Stimulated activated CD4-positive, alpha-beta T cell treated with anti-CD3 and anti-CD28 coated beads, Interleukin-2, amount 100 ng/mL, for 48 hours (primary cell): ENCODE measurements at places on chromosomes 7 and 10.

DNA sequence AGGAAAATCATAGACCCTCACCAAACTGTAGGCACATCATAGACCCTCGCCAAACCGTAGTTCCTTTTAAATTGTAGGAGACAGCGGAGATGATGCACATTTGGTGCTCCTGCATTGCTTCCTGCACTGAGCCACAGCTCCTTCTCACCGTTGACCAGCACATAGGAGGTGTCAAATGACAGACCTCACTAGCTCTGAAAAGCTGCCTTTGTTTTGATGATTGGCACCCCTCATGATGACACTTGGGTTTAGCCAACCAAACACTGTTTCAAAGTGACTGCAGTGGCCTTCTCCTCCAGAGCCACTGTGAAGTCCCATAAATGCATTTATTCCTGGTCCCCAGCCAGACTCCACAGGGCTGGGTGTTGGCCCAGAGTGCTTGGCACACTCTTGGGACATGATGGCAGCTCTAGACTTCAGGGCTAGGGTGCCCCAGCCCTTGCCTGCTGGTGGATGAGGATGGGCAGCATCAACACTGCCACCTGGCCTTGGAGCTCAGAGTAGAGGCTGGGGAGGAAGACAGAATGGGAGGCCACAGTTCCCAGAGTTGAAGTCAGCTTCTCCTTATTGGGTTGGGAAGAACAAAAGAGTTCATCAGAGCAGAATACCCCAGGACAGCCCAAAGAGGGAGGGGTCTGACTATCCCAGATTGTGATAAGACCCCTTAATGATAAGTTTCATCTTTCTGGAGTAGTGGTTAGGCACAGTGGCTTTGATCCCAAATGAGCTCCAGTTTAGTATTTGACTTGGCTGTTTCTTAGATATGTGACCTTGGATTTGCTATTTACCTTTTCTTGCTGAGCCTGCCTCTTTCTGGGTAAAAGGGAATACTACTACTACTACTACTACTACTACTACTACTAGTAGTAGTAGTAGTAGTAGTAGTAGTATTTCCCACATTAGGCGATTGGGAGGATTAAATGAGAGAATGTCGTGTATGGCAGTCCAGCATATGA lies 75.3 kb downstream of the MTPN start:
- no peak for DNase-seq

DNA sequence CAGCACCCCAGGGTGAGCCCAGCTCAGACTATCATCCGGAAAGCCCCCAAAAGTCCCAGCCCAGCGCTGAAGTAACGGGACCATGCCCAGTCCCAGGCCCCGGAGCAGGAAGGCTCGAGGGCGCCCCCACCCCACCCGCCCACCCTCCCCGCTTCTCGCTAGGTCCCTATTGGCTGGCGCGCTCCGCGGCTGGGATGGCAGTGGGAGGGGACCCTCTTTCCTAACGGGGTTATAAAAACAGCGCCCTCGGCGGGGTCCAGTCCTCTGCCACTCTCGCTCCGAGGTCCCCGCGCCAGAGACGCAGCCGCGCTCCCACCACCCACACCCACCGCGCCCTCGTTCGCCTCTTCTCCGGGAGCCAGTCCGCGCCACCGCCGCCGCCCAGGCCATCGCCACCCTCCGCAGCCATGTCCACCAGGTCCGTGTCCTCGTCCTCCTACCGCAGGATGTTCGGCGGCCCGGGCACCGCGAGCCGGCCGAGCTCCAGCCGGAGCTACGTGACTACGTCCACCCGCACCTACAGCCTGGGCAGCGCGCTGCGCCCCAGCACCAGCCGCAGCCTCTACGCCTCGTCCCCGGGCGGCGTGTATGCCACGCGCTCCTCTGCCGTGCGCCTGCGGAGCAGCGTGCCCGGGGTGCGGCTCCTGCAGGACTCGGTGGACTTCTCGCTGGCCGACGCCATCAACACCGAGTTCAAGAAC lies 1.1 kb downstream of the VIM start:
- peak; percentile 46 for DNase-seq

- no peak for DNase-seq
Measured at GRCh38 chr7:44289341-44290251, 35.8 kb downstream of the CAMK2B start.

- no peak for DNase-seq
Measured at GRCh38 chr7:159084069-159084801, 60.4 kb downstream of the VIPR2 start.

DNA sequence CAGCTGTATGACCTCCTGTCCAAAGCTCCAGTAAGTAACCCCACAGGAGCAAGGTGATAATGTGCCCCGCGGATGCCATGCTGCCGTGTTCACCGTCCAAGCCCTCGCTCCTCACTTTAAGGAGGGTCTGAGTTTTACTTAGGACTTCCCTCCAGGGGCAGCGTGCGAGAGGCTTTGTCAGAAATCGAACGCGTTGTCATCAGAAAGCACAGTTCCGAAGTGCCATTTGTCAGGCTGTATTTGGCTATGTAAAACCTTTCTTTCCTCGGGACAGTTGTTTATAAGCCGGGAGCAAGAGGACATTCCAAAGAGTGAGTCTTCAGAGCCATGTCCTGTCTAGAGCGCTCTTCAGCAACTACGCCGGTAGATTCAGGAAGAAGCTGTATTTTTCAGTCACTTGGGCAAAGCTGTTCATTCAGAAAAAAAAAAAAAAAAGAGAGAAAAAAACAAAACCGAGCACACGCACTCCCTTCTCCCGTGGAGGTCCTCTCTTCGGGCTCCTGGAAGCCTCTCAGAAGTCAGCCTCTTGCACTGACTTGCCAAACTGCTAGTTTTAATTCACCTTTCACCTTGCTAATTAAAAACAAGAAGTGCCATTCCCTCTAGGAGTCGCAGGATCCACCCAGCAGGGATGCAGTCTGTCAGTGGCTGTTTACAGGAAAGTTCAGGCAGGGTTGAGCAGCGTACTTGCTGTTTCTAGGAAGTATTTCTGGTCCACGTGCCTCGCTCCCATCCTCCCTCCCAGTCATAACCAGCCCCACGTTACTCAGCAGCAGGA lies at the start of gene SEMA3E:
Gene SEMA3E, minus strand, starts transcription at position 676 of the 778 bp plus-strand sequence.
- DNase-seq = no peak

DNA sequence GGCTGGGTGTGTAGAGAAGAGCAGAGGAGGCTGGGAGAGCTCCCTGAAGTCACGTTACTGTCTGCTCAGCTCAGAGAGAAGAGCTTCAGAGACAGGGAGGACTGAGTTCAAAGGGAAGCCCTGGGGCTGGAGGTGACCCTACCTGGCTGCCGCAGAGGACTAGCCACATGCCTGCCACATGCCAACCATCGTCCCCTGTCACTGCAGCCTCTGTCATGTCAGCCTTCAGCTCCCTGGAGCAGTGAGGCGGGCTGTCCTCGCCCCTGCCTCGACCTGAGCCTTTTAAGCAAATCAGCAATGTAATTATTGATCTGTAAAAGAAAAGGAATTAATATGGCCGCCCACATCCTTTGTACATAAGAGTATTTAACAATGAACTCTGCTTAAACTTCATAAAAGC lies 89.3 kb upstream of the RET start:
- no peak for DNase-seq

GRCh38 chr10:8054494-8055407 lies at the start of gene GATA3:
GATA3 (plus strand) TSS chr10:8054688; CDS start chr10:8055656, 968 bp downstream.
- DNase-seq = peak; percentile 72

- DNase-seq = no peak
Measured at GRCh38 chr10:116490028-116490662, 55.6 kb upstream of the PNLIP start.

GRCh38 chr10:29860166-29860565 lies 199.2 kb downstream of the JCAD start:
- no peak for DNase-seq

GRCh38 chr7:818031-818699 lies 14.1 kb upstream of the SUN1 start:
- no peak for DNase-seq

DNA sequence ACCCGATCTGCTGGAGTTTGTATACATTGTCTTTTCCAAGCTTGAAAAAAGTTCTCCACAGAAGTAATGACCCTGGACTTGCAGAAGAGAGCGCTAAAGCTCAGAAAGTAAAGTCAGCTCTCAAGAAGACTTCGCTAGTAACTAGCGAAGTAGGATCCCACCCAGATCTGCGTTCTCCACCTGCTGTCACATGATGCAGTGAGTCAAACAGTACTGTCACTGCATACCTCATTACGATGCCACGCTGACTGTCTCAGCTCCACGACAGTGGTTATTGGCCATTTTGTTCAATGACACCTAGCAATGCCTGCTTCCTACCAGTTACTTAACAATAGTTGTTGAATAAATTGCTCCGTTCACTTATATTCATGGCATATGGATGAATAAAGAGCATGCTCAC lies 29.7 kb upstream of the SEC61G start:
- peak; percentile 10 for DNase-seq

- DNase-seq = no peak
Measured at GRCh38 chr10:51760864-51761640, 61.7 kb upstream of the CSTF2T start.

DNA sequence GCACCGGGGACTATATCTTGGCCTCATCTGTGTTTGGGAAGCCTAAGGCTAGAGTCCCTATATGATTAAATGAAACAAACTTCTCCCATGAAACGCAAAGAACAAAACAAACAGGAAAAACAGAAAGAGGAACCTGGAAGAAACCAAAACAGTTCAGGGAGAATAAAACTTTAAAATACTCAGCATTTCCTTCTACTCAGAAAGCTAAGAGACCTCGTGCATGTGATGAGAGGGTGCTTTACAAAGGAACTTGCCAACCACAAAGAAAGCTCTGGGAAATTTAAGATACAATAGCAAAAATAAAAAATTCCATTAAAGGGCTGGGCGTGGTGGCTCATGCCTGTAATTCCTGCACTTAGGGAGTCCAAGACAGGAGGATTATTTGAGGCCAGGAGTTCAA lies 6.9 kb downstream of the PILRA start:
- DNase-seq = no peak

DNA sequence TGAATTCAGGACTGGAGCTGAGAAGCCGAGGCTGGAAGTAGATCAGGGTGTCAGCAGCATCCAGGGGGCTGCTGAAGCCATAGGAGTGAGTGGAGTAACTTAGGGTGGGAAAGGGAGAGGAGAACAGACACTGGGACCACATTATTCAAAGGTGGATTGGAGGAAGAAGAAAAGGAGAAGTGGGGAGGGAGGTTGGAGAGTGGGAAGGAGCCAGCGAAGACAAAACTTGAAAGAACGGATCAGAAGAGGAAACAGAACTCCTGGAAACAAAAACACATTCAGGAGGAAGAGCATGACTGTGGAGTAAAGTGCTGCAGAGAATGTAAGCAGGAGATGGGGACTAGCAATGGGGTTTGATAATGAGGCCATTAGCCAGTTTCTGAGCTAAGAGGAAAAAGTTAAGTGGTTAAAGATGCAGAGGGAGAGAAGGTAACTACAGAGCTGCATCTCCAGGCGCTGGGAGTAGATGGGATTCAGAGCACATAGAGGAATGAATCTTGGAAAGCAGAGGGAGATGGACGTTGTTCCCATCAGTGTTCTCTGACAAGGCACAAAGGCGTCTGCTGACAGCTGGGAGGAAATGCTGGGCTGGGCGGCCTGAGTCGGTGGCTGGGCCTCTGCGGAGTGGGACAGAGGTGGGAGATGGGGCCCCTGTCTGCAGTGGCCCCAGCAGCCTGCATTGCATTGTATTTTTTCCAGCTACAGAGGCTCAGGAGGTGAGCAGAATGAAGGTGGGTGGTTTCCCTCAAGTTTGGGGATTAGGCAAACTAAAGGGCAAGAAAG lies 63.1 kb upstream of the LEP start:
- no peak for DNase-seq

DNA sequence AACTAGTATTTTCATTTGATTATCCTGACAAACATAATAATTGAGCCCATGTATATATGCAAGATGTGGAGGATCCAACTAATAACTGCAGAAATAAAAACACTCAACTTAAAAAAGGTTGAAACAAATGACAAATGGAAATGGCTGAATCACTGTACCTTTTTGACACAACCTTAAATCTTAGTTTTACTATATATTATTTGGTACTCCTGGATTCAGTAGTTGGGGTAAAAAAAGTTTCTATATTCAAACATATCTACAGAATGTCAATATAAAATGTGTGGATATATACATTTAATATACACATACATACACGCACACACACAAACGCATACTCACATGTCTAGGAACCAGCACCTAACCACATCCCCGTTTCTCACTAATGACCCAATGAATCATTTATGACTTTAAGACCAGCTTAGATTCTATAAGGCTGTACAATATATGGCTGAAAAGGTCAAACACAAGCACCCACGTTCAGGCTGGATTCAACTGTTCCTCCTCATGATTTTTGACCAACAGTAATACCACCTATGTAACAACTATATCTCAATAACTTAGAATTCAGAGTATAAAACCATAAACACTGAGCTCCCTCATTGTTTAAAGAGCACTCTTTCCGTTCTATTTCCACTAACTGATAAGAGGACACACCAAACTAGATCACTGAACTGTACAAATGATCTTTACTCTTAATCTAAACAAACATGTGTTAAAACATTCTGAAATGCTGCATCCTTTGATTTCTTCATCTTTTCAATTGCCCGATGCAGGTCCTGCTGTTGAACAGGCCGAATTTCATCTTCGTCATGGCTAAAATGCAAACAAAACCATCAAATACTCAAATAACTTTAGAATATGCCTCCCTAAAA lies 63.8 kb downstream of the ATAD1 start:
- no peak for DNase-seq

GRCh38 chr10:114337510-114338462 lies 66.5 kb downstream of the AFAP1L2 start:
- no peak for DNase-seq

DNA sequence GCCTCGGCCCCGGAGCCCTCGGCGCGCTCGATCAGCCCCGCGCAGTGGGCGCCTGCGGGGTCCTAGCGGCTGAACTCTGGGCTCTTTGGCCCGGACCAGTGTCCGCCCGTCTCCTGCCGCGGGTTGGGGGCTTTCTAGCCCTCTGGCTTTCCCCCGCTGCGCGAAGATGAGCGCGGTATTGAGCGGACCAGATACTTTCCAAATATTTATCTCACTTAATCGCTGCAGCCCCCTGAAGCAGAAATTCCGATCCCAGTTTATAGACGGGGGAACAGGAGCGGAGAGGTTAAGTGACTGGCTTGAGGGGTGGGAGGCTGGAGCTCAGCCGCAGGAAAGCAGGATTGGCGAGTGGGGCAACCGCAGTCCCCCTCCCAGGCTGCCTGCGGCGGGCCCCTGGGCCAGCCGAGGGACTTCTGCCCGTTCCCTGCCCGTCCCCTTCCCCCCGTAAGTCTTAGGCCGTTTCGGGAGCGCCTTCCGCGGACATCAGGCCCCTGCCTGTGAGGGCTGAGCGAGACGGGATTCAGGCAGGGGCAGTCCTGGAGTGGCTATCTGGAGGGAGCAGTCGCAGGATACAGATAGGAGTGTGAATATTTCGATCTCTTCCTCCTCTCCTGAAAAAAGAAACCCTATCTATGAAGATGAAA lies 565 bp downstream of the STRIP2 start:
- no peak for DNase-seq

- DNase-seq = no peak
Measured at GRCh38 chr7:38317515-38317914, 44.1 kb upstream of the TARP start.

GRCh38 chr10:62396864-62397263 lies 22.7 kb downstream of the ZNF365 start:
- DNase-seq = no peak

- DNase-seq = no peak
Measured at GRCh38 chr10:108469940-108470339, 1305.4 kb upstream of the SORCS1 start.
